Lower lobe of right lung (tissue), 2 donors: ENCODE measurements at places on chromosomes 1 and 21. TPM values are rescaled to one million over a fixed set of nuclear protein-coding genes. Genes with fewer than 3 reads are reported as not detected.

DNA sequence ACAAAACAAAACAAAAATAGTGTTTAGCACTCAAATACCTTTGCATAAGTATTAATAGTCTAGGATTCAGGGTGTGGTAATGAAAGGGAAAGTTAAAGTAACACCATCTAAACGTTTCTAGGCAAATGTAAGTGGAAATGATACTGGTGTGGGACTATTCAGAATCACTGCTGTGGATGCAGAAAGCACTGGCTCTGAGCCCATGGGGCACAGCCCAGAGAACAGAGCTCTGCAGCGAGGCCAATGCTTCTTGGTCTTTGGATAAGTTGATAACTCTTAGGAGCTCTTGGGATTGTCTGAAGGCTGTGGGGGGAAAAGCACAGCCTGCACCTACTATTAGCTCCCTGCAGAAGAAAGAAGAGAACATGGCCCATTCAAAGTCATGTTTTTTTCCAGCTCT is 21.4 kb upstream of the DNM3 start:
- DNase-seq, result no peak

DNA sequence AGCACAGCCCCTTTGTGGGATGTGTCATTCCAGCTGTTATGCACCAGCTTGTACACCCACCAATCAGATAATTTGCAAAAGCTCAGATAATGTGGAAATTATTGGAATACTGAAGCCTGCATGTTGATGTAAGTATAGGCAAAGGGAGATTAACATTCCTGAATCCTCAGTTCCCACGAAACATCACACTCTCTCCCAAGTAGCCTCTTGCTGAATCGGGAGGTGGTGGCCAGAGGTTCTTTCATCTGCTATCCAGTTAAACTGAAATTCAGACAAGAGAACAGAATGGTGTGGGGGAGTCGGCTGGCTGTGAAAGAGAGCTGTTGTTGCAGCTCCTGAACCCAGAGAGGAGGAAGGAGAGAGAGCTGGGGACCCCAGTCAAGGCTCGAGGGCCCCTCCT is 170.9 kb downstream of the ZBTB18 start:
- DNase-seq, result no peak

- DNase-seq, result no peak
These were observed 227.1 kb downstream of the KCTD3 start for GRCh38 chr1:215794156-215794555.

The PEAR1 gene
- 14.8 TPM for total RNA-seq

The LCE3D gene
- not detected for total RNA-seq

The PTPRU gene
- total RNA-seq, result 35.1 TPM

DNA sequence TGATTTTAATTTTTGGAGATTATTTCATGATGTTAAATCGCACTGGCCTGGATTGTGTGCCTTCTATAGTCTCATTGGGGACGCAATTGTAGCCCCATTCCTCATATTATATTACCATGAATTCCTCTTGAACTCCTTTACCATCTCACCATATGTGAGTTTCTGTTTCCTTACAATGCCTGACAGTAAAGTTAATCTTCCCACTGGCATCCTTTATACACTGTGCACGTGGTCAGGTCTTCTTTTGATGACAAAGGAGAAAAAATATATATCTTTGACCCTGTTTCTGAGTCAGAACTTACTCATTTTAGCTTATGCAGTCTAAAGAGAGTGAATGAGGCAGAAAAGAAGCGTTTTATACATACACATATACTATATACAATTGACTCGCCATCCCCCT is 774 bp upstream of the ABL2 start:
- DNase-seq, result no peak

DNA sequence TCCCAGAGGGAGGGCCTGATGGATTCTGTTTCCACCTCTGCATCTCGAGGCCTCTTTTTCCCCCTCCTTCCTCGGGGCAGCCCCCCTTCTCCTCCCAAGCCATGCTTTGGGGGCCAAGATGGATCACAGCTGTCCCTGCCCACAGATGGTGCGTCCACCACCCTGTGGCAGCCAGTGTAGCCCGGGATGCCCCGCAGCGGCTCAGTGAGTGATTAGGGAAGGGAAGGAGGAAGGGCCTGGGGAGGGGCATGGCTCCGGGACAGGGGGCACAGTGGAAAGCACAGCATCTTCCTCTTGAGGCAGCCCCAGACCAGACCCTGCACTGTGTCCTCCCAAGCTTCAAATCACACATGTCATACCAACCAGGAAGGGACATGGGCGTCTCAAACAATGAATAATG is 622.4 kb downstream of the MATN1 start:
- DNase-seq, result no peak

The AMY2A gene
- total RNA-seq, result not detected

GRCh38 chr1:85449356-85449755 is 15.6 kb downstream of the DDAH1 start:
- DNase-seq, result no peak

- no peak for DNase-seq
These were observed 139.5 kb upstream of the SAMSN1 start for GRCh38 chr21:14685568-14685967.

The DTL gene
- total RNA-seq, result 3.9 TPM

DNA sequence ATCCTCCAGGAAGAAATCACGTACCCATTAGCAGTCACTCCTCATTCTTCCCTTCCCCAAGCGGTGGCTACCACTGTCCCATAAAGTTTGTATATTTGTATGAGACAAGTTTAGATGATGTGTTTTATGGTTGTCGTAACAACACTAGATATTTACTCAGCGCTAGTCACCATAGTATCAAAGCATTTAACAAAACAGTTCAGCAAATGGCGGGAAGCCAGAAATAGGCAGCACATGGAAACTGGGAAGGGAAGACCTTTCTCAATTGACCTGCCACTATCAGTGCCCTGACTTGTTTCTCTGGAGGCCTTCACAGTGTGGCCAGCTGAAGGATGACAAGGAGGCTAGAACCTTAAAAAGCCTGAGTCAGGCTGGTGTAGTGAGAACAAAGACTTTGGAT is 31.1 kb downstream of the CNST start:
- DNase-seq, result no peak

DNA sequence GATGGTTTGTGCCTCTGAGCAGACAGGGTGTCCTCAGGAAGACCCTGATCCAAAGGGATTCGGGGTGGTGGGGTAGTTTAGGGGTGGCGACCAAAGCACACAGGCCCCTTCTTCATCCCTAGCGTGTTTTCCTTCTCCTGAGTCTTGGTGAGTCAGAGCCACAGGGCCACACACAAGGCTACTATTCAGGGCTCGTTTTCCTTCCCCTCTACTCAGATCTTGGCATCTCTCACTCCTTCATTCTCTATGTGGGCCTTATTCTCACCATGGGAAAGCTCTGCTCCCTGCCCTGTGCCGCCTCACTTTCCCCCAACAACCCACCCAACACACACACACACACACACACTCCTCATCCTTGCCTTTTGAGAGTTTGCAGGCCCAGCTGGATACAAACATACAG is 43.6 kb upstream of the WNT2B start:
- DNase-seq, result no peak

- DNase-seq, result no peak
These were observed 13.5 kb downstream of the KCNT2 start for GRCh38 chr1:196594700-196595099.

GRCh38 chr1:205068001-205068400 is 16.3 kb downstream of the TMEM81 start:
- DNase-seq, result no peak

The NHLH1 gene
- 0.15 TPM for total RNA-seq

GRCh38 chr1:226397955-226398636 is 9.8 kb downstream of the PARP1 start:
- no peak for DNase-seq

DNA sequence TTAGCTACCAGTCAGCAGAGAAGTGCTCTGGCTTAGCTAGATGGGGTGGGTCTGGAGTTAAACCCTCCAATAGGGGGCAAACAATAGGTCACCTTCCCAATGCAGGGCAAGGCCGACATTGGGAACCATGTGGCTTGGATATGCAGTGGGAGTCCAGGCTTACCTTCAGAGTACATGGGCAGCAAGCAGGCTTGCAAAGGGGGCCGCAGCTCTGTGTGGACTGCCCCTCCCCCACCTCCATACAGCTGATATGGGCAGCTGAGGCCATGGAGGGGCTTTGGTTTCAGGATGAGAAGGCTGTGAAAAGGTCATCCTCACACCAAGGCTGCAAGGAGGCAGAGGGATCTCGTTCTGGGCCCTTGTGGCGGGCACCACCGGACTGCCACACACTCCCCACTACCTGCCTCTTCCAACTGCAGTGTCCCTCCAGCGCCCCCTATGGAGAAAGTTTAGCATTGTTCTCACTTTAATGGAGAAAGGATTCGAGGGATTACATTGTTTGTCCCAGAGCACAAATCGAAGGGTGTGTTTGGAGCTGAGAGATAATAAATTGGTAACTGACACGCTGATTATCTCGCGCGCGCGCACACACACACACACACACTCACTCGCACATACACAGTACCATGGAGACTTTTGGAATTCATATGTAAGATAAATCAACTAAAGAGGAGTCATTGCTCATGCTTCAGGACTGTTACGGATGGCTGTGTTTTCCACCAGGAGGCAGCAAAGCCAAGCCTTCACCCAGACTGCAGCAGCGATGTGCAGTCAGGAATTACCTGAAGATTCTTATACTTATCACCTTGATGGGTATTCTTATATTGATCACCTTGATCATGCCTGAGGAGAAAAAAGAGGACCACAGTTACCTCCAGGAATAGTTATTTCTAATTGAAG is 7.0 kb upstream of the SMCP start:
- DNase-seq, result no peak

DNA sequence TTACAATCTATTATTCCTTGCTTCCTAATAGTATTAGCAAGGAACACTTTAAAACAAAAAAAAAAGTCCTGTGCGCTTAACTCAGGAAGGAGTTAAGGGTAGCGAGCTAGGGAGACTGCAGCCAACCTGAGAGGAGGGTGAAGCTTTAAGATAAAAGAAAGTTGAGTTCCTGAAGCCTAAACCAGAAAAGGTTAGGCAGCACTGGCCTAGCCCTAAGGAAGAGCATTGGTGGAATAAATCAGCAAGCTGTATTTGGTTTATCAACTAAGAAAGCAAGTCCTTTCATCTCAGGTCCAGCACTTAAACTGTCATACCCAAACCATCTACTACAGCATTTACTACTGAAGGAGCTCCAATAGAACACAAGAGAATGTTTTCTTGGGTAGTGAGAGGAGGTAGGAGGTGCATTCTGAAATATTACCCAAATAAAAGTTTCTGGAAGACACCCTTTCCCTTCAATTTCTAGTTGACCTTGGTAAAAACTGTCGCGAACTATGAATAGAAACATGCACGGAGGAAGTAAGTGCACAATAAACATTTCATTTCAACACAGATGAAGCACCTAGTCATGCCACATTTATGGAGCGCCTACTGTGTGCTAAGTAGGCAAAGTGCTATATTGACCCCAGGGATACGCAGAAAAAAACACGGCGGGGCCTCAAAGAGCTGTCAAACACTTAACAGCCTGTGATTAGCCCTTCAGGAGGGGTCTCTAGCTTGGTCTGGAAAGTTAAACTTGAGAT is 1.3 kb downstream of the GLRX2 start:
- no peak for DNase-seq

- no peak for DNase-seq
These were observed 56.6 kb downstream of the ATP1B1 start for GRCh38 chr1:169163059-169163458.

The TCHH gene
- total RNA-seq, result 0.15 TPM

DNA sequence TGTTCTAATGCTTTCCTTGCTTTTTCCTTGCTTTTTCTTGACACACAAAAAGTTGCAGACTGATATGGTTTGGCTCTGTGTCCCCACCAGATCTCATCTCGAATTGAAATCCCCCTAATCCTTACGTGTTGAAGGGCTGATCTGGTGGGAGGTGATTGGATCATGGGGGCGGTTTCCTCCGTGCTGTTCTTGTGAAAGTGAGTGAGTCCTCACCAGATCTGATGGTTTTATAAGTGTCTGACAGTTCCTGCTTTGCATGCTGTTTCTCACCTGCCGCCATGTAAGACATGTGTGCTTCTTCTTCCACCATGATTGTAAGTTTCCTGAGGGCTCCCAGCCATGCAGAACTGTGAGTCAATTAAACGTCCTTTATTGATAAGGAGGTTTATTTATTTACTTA is 11.3 kb downstream of the SPATA17 start:
- no peak for DNase-seq

DNA sequence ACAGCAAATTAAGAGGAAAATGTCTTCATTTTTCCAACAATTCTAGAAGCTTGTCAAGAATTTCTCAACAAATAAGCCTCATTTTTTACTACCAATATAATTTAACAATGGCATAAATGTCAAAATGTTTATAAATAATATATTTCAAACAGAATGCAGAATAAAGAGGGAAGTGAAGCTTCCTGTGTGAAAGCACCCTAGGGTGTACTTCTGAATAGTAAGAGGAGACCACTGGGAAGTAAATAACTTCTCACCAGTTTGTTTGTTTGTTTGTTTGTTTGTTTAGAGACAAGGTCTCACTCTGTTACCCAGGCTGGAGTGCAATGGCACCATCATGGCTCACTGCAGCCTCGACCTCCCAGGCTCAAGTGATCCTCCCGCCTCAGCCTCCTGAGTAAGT is 244.3 kb downstream of the SLC45A1 start:
- DNase-seq, result no peak

GRCh38 chr1:33548319-33548718 is 75.9 kb downstream of the ZSCAN20 start:
- no peak for DNase-seq

DNA sequence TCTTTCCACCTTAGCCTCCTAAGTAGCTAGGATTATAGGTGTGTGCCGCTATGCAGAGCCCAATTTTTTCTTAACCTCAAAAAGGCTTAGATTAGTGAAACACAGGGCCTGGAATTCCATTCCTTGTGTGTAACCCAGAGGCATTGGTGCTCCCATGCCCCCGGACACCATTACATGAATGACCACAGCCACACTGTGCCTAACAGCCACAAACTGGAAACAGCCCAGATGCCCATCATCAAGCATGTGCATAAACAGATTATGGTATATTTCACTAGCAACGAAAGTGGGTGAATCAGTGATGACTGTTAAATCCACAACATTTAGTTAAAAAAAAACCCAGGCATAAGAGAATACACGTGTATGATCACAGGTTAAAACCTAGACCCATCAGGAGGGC is 24.4 kb downstream of the ADAM30 start:
- DNase-seq, result no peak
